Inflammatory macrophage treated with lipopolysaccharide for 1 hour (primary cell): ENCODE measurements at places on chromosomes 1 and 21.

GRCh38 chr1:156494309-156494895 lies 6.2 kb downstream of the MEF2D start:
- DNase-seq: no peak

- DNase-seq: no peak
These were observed 2.5 kb downstream of the SYT11 start for GRCh38 chr1:155861896-155862295.

- no peak for DNase-seq
These were observed 30.3 kb downstream of the UBR4 start for GRCh38 chr1:19179597-19180264.

GRCh38 chr1:41315146-41315822 lies 46.0 kb upstream of the FOXO6 start:
- no peak for DNase-seq

DNA sequence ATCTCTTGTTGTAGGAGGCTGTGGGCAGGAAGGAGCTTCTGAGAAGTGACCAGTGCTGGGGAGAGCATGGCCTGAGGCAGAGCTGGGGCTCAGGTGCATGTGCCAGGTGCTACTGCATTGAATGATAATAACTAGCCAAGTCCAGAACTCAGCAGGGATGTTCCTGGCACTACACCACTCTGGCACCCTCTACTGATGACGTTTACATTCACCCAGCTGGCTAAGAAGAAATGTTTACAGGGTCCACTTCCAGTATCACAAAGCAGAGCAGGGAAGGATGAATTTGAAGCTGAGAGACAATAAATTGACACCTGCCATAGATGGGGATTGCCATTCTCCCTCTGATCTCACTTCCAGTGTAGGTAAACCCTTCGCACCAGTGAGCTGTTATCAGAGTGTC lies 411.8 kb downstream of the SETD4 start:
- no peak for DNase-seq

GRCh38 chr1:92536211-92536979 lies 49.7 kb upstream of the GFI1 start:
- no peak for DNase-seq

- no peak for DNase-seq
These were observed 812.6 kb upstream of the ADGRL4 start for GRCh38 chr1:79819140-79819539.

GRCh38 chr1:223702735-223703667 lies 9.3 kb upstream of the CAPN2 start:
- no peak for DNase-seq

GRCh38 chr1:77313491-77313890 lies 31.7 kb downstream of the AK5 start:
- peak; percentile 5 for DNase-seq

- DNase-seq: peak; percentile 68
These were observed at the start of gene DEGS1 for GRCh38 chr1:224182866-224183590. TSS of gene DEGS1 (plus strand) at chr1:224183240. CDS start at chr1:224183337, 97 bp downstream.

GRCh38 chr1:18182398-18183160 lies 75.0 kb downstream of the IGSF21 start:
- DNase-seq: peak; percentile 40

DNA sequence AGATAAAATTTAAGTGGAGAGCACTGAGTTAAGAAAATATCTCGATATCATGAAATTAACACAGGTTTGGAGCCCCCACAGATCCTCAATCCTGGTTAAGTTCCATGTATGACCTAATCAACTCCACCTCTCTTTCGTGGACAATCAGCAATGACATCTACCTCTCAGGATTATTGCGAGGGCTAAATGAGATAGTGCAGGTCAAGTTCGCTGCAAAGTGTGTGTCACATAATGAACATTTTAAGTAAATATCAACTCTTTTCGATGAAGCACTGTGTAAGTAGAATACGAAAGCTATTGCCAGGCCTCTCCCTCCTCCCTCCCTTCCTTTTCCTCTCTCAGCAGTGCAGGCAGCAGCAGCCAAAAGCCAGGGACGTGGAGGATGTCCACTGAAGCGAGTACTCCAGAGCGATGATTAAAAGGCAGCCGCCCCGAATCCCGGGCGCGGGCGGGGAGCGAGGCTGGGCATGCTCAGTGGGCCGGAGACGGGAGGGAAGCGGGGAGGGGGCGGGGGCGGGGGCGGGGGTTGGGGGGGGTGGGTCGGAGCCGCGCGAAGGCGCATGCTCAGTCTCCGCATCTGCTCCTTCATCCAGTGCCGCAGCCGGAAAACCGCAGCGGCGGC lies at the start of gene CAMSAP2:
CAMSAP2 (plus strand) TSS at position 567 of the 622 bp plus-strand sequence. CDS start 935 bp downstream, outside the sequence.
- DNase-seq: peak; percentile 70

- no peak for DNase-seq
These were observed 91.0 kb upstream of the PLPPR4 start for GRCh38 chr1:99173282-99173681.

DNA sequence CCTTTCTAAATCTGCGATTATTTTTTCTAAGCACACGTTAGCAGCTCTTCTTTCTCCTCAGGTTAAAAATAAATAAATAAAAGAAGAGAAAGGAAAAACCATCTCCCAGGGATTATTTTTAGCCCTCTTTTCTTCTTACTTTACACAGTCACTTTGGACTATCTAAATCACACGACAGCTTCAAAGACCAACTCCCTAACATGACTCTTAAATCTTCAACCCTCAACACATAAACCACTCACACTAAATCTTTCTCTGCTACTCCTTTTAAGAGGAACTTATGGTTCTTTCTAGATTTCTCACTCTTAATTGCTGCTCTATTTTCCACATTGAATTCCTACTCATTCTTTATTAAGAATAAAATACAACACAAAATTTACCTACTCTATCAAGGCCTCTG lies 1095.0 kb upstream of the B3GALT2 start:
- no peak for DNase-seq

GRCh38 chr1:221695301-221695700 lies 46.6 kb downstream of the DUSP10 start:
- DNase-seq: no peak

GRCh38 chr1:10379676-10380075 lies 19.2 kb upstream of the PGD start:
- no peak for DNase-seq

DNA sequence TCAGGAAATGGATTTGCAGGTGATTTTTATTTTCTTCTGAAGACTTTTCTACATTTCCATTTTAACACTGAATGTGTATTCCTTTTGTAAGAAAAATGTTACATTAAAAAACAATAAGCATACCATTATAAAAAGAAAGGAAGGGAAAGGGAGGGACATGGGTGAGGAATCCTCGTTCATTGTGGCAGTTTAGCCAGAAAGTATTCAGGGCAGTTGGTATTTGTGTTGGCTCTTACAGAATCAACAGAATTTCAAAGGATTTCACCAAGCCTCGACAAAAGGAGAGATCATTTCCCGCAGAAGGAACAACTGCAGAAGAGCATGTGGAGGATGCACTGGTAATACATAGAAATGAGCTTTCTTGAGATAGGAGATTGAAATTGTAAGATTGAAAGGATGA lies 35.0 kb downstream of the PLD5 start:
- DNase-seq: no peak

GRCh38 chr1:101902199-101902598 lies 94.5 kb downstream of the OLFM3 start:
- no peak for DNase-seq

- no peak for DNase-seq
These were observed 272.9 kb downstream of the ADGRL2 start for GRCh38 chr1:82073659-82074058.

DNA sequence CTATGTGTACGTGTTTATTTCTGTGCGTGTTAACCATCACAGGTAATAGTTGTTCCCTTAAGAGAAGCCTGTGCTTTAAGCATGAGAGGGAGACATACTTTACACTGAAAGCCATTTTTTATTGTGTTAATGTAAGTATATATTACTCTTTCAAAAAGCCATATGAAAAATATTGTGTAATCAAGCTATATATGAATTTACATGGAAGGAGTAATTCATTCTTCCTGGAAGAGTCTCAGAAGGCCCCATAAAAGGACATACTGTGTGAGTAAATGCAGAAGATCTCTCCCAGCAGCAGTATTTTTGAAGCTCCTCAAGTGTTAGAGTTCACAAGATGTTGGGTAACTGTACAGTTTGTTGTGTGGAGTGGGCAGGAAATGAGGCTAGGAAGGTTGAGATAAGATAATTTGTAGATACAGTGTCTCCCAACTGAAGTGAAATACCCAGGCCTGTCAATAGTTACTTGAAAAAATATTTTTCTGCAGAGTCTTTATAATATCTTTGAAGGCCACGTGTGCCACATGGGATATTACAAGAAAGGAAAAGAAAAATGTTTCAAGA lies 138.3 kb downstream of the PTGER3 start:
- no peak for DNase-seq

DNA sequence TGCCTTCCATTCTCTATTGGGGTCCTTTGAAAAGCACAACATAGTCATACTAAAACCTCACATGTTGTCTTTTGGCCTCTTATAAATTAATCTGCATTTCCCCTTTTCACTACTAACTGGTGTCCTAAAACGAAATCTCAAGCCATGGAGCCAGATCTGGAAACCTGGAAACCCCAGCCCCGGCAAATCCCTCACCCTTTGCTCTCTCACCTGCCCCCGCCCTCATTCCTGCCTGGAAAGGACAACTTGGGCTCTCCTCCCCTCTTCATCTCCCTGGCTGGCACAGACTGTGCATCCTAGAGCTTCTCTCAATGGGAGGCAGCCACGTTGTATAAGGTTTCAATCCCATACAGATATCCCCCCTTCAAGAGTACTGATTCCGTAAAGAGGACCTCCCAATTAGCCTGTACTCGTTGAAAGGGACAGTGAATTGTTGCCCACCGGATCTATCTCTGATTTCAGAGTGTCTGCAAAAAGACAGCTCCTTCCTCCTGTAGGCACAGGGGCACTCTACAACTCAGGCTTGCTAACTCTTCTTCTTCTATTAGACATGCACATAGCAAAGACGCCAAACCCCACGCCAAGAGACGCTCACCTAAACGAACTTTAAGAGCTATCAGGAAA lies 1.4 kb downstream of the DUSP10 start:
- no peak for DNase-seq

DNA sequence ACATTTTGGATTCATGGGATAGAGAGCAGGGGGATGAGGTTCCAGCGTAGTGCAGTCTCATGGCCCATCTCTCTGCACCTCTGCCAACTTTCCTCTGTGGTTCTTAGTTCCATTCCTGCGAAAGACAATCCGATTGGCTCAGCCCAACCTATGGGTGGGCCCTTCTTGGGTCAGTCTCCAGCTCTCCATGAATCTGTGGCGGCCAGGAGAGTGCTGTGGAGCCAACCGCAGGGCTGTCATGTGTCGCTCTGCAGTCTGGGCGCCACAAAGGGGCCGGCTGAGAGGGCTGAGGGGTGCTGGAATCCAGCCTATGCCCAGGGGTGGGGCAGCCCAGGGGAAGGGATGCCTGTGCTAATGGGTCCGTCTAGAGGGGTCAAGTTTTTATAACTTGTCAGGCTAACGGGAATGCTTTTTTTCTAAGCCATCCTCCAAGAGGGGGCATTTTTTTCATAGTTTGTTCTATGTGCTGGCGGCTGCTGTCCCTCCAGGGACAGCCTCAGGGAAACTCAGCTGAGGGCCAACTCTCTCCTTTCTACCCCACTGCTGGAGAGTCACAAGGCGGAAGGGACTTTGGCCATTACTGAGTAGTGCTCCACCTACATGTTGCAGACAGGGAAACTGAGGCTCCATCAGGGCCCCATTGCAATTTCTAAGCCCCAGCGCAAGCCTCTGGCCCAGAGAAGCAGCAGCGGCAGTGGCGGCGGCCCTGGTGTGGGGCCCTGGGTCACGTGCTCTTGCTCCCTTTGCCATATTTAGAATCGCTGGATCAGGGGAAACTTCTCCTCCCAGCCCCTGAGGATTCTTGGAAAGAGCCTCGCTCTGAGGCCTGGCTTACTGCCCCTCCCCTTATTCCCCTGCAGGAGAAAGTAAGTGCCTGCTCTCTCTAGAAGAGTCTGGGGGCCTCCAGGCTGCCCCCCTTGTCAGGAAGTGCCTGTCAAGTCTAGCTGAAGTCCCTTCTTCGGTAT lies 23.4 kb downstream of the KCNQ4 start:
- DNase-seq: no peak

GRCh38 chr1:5985250-5985649 lies 7.0 kb downstream of the NPHP4 start:
- DNase-seq: no peak

GRCh38 chr1:59484096-59484495 lies 187.2 kb downstream of the FGGY start:
- no peak for DNase-seq

DNA sequence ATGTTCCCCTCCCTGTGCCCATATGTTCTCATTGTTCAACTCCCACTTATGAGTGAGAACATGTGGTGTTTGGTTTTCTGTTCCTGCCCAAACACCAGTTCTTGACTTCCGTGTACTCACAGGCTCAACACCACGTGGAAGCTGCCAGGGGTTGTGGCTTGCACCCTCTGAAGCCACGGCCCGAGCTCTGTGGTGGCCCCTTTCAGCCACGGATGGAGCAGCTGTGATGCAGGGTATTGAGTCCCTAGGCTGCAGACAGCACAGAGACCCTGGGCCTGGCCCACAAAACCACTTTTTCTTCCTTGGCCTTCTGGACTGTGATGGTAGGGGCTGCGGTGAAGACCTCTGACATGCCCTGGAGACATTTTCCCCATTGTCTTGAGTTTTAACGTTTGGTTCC lies 111.6 kb downstream of the SYT14 start:
- no peak for DNase-seq
